Activated CD4-positive, alpha-beta T cell treated with anti-CD3 and anti-CD28 coated beads, Interleukin-2, amount 50 U/mL, for 24 hours (primary cell): ENCODE measurements at places on chromosomes 5 and 9.
A peak's percentile ranks its signal among the peaks of the same experiment; 100 is the strongest.

GRCh38 chr5:72508241-72509170 lies 1.3 kb upstream of the ZNF366 start:
- DNase-seq, result no peak

DNA sequence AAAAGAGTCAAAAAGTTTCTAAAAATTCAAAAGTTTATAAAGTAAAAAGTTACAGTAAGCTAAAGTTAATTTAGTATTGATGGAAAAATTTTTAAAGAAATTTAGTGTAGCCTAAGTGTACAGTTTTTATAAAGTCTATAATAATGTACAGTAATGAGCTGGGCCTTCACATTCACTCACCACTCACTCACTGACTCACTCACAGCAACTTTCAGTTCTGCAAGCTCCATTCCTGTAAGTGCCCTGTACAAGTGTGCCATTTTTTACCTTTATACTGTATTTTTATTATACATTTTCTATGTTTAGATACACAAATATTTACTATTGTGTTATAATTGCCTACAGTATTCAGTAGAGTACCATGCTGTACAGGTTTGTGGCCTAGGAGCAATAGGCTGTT lies 239.5 kb upstream of the MAP3K1 start:
- no peak for DNase-seq

GRCh38 chr9:72576087-72576486 lies 54.7 kb downstream of the TMC1 start:
- DNase-seq, result no peak

DNA sequence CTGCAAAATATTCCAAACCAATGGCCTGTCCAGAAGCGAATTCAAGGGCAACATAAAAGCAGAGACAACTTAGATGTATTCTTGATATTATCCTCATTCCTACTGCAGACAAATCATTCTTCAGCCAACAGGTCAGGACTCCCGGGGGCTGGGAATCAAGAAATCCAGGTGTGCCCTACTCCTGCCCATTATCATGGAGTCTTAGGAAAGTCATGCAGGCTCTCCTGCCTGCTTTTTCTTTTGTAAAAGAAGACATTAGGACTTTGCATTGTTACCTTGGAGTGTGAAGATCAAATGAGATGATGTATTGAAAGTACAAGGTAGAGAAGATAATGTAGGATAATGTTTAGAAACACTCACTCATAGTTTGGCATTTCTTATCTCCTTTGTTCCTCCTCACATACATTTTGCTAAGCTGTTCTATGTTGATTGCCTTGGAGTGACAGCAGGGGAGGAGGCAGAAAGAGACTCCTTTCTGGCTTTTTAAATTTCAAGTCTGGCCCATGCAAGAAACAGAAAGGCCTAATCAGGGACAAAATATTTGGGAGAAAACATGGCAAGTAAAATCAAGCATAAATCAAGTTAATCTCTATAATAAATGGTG lies 113.8 kb downstream of the SV2C start:
- no peak for DNase-seq

GRCh38 chr5:108093186-108093585 lies 288.7 kb downstream of the FBXL17 start:
- no peak for DNase-seq

DNA sequence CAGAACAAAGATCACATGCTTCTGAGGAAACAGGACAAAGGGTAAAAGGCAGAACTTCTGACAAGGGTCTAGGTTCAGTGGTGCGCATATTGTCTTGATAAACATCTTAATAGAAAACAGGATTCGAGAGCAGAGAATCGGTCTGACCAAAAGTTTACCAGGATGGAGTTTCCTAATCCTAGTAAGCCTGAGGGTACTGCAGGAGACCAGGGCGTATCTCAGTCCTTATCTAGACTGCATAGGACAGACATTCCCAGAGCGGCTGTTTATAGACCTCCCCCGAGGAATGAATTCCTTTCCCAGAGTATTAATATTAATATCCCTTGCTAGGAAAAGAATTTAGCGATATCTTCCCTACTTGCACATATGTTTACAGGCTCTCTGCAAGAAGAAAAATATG lies 32.4 kb upstream of the TNFSF8 start:
- no peak for DNase-seq

- DNase-seq, result no peak
These were observed 125.9 kb upstream of the ANKRD55 start for GRCh38 chr5:56358703-56359681.

- no peak for DNase-seq
These were observed 955 bp upstream of the GALNT12 start for GRCh38 chr9:98806394-98807035.

GRCh38 chr9:95645992-95646391 lies 129.2 kb upstream of the PTCH1 start:
- DNase-seq, result no peak

- no peak for DNase-seq
These were observed 169.8 kb downstream of the SMC2 start for GRCh38 chr9:104263942-104264341.

DNA sequence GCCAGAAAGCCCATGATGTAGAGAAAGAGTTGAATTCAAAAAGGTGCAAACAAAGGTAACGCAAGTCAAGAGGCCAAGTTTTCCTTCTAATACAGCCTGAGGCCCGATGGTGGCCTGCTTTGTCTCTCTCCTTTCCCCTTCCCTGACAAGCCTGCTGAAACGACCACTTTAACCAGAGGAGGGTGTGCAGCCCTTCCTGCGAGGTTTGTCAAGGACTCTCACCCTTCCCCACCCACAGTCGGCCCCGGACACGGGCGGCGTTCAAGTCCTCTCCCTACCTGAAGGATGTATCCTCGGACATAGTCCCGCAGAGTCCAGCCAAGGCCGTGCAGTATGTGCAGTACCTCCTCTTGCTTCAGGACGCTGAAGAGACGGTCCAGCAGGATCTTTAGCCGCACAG lies 318.2 kb downstream of the BNC2 start:
- no peak for DNase-seq

- DNase-seq, result no peak
These were observed 20.4 kb upstream of the TRIM52 start for GRCh38 chr5:181281077-181281983.

GRCh38 chr9:4508246-4508906 lies 18.1 kb downstream of the SLC1A1 start:
- DNase-seq, result no peak

DNA sequence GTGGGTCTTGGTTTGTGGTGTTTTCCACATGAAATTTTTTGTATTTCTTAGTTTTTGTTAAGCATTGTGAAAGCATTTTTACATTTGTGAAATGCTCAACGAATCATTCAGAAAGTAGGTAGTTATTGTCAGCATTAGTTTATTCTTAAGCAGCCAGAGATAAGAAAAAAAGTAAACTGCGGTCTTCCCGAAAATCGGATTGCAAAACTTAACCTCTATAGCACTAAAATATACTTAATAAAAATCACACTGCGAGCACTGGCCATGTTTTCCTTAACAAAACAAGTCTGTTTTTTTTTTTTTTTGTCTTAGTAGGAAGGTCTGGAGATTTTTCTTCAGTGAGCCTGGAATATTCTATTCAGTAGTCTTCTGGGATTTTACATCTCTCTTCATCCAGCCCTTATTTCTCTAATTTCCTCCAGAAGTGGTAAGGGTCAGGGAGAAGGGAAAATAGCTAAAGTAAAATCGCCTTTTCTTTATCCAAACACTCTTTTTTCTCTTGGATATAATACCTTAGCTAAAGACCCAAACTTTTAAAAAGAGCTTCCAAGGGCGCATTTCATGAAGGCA lies 289.9 kb downstream of the DMAC1 start:
- DNase-seq, result no peak

DNA sequence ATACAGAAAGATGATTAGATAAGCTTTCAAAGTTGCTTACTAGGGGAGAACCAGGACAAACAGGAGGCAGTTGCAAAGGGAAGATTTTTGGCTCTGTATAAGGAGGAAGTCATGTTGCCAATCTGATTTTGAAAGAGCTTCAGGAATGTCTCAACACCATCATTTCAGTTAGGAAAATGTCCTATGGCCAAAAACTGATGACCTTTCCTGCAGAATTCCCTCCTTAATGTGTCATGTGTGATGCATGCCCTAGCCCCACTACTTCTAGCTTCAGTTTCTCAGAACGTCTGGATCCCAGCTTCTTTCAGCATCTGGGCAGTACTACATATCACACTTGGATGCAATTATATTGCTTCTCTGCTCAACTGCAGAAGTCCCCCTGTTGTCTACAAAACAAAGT lies 211.5 kb upstream of the NREP start:
- no peak for DNase-seq

GRCh38 chr5:178527458-178528307 lies 62.5 kb downstream of the COL23A1 start:
- no peak for DNase-seq

GRCh38 chr9:130639866-130640555 lies 24.4 kb upstream of the PRDM12 start:
- no peak for DNase-seq

- DNase-seq, result no peak
These were observed 1.0 kb upstream of the RXRA start for GRCh38 chr9:134325096-134325812.

GRCh38 chr9:98892690-98893089 lies 51.0 kb upstream of the COL15A1 start:
- DNase-seq, result no peak

- DNase-seq, result no peak
These were observed 119.8 kb upstream of the NEK6 start for GRCh38 chr9:124137944-124138335.

DNA sequence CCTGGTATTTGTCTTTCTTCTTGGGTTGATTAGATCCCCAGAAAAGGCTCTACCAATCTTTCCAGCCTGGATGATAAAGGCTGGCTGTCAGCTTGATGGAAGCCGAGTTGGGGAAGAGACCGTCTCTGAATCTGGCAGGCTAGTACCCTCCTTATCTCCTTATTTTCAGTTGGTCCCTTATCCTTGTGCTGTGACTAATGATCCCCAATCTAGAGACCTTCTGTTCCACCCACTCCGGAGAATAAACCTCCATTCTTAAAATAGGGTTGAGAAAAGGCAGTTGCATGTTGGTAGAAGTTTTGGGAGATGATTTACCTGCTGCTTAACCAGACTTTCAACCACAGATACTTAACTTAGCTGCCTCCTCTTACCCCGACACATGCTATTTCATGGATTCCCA lies 52.3 kb downstream of the PRKACG start:
- no peak for DNase-seq

- DNase-seq, result no peak
These were observed 32.6 kb downstream of the GABRB2 start for GRCh38 chr5:161513942-161514341.

GRCh38 chr5:73180566-73180965 lies 7.6 kb downstream of the TMEM174 start:
- DNase-seq, result no peak

DNA sequence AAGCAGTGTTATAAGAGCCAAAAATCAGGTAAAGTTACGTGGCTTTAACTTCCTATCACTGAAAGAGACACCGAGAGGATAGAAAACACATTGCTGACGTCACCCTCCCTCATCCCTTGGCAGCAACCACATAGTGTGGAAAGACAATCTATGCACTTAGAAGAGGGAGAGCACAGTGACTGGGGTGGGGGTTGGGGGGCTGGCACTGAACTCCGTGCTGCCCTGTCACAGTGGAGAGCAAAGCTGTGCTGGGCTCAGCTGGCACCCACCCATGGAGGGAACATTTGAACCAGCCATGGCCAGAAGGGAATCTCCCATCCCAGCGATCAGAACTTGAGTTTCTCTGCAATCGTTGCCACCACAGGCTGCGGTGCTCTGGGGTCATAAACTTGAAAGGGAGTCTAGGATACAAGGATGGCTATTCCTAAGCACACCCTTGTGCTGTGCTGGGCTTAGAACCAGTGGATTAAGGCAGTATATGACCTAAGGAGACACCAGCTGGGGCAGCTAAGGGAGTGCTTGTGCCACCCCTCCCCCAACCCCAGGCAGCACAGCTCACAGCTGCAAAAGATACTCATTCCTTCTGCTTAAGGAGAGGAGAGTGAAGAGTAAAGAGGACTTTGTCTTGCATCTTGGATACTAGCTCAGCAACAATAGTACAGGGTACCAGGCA lies 73.4 kb downstream of the KIAA0825 start:
- no peak for DNase-seq

DNA sequence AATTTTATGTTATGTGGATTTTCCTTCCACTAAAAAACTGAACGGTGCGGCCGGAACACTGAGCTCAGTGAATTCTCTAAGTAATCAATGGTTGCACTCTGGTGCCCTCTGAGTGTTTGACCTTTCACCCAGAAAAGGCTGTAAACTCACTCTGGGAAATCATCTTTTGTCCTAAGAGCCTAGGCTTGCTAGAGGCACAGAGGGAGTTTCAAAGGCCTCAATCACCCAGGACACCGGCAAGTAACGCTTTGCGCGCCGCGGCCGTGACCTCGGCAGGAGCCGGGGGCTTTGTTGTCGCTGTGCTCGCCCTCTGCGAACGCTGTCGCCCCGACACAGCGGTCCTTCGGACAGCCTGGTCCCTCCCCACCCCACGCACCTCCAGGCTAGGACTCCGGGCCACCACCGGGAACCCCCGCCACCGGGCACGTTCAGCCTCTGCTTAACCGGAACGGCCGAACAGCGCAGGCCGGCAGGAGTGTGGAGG lies 703 bp downstream of the ISCA1 start:
- DNase-seq, result peak; percentile 31
